ENCODE measurements at places on chromosomes 5 and 9.
A peak's percentile ranks its signal among the peaks of the same experiment; 100 is the strongest.

DNA sequence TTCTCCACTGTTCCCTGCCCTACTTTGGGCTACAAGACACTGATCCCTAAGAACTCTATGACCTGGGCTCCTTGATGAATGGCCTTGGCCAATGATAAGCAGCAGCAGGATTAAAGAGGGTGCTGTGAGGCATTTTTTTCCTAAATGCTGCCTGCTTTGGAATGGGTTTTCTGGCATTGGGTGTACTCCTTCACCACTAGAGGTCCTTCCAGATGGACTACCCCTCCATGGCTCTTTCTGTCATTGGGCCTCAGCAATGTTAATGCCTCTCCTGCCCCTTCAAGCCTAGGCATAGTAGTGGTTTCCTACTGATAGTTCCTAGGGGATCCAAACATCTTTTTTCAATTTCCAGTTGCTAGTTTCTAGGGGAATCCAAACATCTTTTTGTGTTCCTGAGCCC, 319.3 kb upstream of the RPS23 start:
- DNase-seq, result no peak

- DNase-seq, result no peak
These were observed 13.1 kb upstream of the LPAR1 start for GRCh38 chr9:111051400-111051799.

- no peak for DNase-seq
These were observed 44.3 kb downstream of the FBN2 start for GRCh38 chr5:128493657-128494329.

- no peak for DNase-seq
These were observed 606.9 kb downstream of the EBF1 start for GRCh38 chr5:158492841-158493242.

GRCh38 chr9:120892748-120893610, 16.0 kb upstream of the PHF19 start:
- DNase-seq, result peak; percentile 99

- no peak for DNase-seq
These were observed 10.3 kb upstream of the GPSM1 start for GRCh38 chr9:136316896-136317676.

DNA sequence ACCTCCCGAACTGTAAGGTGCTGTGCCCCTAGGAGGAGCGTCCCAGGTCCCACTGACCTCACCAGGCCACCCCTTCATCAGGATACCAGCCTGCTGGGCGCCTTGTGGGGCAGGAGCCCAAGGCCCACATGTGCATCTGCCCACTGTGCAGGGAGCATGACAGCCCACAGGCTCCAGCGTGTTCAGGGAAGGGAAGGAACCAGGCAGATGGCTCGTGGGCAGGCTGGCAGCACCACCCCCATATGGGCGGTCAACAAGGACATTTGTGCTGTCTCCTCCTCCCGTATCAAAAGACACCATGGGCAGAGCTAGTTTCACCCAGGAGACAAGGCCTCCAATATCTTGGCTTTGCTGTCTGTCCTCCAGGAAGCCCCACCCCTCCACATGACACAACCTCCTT, 85.5 kb upstream of the PPP1R26 start:
- DNase-seq, result no peak

DNA sequence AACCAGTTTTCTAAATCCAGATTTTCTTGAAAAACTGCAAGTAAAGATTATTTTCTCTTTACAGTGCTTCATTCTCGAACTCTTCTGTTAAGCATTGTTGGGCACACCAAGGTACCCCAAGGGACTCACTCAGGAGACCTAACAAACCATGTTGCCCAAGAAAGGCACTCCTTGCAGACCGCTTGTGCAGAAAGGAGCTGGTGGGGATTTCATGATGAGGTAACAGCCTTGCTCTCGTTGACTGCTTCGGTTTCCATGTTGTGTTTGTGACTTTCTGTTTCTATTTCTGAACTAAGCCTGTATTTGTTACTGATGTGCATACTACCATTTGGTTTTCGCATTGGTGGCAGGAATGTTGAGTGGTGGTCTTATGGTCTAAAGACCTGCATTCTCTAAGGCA, 266.6 kb upstream of the DAP start:
- DNase-seq, result no peak

GRCh38 chr5:80318212-80318611, 1.6 kb upstream of the SPZ1 start:
- no peak for DNase-seq

- DNase-seq, result no peak
These were observed 23.0 kb downstream of the CDH10 start for GRCh38 chr5:24621792-24622191.

DNA sequence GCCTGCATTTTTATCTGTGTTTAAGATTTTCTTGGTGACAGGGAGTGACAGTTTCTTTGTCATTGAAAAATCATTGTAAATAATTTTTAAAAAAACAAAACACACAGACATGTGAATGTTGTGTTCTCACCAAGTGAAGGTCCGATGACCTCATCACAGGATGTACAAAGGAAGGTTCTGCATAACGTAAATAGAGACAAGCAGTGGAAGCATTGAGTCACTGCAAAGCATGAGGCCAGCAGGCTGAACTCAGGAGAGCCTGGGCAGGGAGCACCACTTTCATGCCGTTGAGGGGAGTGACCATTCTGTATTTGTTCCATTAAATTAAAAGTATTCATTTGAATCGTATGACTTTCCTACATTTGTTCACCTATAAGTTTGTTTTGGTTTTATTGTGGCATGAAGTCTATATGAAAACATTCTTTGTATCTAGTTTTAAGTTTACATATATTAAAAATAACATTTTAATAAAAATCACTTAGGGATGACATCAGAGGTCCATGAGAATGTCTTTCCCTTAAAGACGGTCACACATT, 70.4 kb upstream of the TLE1 start:
- DNase-seq, result no peak

- no peak for DNase-seq
These were observed 396.5 kb upstream of the RPS23 start for GRCh38 chr5:82674671-82675070.

DNA sequence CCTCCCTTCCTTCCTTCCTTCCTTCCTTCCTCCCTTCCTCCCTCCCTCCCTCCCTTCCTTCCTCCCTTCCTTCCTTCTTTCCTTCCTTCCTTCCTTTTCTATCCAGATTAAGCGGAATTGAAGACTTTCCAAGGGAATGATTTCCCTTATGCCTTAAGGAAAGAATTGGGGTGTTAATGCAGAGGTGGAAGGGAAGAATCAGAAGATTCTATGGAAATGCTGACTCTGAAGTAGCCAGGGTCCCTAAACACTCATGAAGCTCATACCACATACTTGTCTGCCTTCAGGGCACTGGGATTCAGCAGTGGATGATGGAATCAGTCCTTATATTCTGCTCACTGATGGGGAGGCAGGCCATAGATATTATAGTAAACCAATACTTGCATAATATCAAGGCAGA, 48.2 kb downstream of the TNC start:
- no peak for DNase-seq

DNA sequence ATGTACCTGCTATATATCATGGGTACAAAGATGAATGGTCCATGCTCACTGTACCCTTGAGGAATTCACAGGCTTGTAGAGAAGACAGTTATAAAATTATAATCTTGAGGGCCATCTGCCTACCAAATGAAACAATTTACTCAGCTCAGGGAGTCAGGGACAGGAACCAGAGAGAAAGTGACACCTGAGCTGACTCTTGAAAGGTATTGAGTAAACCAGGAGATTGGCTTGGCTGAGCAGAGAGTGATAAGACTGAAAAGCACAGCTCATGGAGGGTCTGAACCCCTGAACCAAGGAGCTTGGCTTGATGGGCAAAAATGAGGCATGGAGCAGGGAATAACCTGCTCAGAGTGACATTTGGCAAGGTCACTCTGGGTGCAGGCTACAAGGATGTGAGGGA, 147.3 kb downstream of the FAM114A2 start:
- DNase-seq, result no peak

Measured in bone marrow (tissue), 2 donors.